ENCODE measurements at places on chromosomes 6 and 20. TPM values are rescaled to one million over a fixed set of nuclear protein-coding genes. Genes with fewer than 3 reads are reported as not detected.

The SPATS1 gene
- polyA plus RNA-seq = not detected

DNA sequence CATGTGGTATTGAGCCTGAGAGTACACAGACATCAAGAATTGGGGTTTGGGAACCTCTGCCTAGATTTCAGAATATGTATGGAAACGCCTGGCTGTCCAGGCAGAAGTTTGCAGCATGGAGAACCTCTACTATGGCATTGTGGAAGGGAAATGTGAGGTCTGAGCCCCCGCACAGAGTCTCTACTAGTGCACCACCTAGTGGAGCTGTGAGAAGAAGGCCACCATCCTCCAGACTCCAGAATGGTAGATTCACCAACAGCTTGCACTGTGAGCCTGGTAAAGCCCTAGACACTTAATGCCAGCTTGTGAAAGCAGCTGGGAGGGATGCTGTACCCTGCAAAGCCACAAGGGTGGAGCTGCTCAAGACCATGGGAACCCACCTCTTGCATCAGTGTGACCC is 658.2 kb downstream of the HACE1 start:
- no peak for DNase-seq

The LY6G5B gene
- 31.1 TPM for polyA plus RNA-seq

- no peak for DNase-seq
These were observed 37.5 kb upstream of the HAO1 start for GRCh38 chr20:7977709-7978108.

DNA sequence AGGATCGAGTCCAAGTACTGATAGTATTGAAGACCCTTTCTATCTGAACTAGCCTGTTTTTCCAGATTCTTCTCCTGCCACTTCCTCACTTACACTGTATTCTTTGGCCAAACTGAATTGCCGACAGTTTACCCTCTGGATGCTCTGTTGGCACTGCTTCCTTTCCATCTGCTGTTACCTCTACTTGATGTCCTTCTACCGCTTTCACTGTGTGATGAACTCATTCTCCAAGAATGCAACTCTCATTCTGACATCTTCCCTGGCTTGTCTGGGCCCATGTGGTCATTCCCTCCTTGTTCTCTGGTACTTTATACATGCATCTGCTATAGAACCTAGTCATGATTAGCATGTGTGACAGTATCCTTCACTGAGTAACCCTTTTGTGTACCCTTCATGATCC is 16.3 kb downstream of the RPRD1B start:
- DNase-seq = no peak
